ENCODE measurements at places on chromosomes 2 and 18.
A peak's percentile ranks its signal among the peaks of the same experiment; 100 is the strongest.

- DNase-seq = no peak
Measured at GRCh38 chr2:71922499-71923142, 225.0 kb downstream of the CYP26B1 start.

DNA sequence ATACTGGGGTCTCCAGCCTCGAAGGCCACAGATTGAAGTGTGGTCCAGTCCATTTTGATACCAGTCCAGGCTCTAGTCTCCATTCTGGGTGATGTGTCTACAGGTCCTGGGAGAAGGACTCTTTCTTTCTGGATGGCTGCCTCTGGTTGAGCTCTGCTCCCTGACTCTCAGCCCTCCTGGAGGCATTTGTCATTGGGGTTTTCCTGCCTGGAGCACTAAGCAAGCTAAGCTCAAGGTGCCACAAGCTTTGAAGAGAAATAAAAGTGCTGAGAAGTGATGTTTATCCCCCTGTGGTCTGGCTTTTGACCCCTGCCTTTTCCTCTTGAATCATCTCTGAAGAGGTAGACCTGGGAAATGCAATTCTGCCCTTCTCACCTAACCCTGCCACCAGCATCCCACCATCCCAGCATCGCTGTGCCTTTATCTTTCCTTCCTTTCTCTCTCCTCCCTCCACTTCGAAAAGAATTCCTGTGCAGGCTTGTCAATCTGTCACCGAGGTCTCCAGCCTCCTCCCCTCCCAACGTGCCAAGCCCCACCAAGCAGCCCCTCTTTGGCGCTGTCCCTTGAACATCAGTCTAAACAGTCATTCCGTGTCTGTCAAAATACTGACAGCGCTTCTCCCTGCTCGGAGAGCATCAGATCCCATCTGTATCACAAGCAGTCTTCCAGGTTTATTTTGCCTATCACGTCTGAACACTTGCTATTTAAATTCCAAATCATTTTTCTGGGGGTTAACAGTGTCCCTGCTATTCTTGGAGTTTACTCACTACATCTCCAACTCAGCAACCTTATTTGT, 334.6 kb upstream of the SLC14A2 start:
- no peak for DNase-seq

DNA sequence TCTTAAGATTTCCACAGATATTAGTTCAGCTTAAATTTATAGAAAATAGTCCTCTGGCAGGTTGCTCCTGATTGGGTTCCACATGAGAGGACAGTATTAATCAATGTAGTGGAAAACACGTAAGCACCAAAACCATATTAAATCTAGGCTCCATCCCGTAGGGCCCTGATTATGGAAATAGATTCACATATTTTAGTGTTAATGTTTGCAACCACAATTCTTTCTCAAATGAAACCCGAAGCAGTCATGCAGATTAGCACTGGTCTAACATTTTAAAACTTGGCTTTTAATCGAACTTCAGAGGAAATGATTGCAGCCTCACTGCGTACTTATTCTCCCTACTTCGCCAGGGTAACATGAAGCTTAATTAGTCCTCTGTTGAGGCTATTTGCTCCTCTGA, 60.9 kb downstream of the METTL4 start:
- no peak for DNase-seq

GRCh38 chr2:177056481-177056929, 156.1 kb upstream of the HNRNPA3 start:
- no peak for DNase-seq

DNA sequence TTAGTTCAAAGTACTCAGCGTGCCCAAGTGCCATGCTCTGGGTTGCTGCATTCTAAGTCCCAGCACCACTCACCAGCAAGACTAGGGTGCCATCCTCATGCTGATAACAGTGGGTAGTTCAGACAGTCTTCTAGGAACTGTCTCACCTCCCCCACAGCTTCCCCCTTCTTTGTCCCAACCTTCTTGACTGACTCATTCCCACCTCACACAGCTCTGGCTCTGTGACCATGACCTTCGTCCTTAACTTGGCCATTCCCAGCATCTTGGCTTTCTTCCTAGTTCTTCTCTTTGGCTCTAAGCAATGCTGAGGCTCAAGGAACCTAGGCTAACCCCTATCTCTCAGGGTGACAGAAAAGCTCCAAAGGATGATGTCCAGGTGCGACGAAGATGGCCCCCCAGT, 20.0 kb upstream of the CXCR4 start:
- DNase-seq = no peak

DNA sequence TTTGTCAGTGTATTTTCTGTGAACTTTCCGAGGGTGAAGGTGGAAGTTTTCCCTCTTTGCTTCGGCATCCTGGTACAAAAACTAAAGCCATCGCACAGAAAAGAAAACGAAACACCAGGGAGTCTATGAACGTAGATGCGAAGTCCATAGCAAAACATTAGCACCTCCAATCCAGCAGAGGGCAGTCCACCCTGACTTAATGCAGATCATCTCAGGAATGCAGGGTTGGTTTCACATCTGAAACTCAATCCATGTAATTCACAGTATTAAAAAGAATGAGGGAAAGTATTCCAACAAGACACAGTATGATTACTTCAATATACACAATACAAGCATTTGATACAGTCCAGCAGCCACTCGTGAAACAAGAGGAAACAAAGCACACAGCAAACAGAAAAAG, 70.8 kb downstream of the RTP5 start:
- DNase-seq = no peak

- DNase-seq = peak; percentile 31
Measured at GRCh38 chr2:64327510-64328414, 126.2 kb upstream of the LGALSL start.

DNA sequence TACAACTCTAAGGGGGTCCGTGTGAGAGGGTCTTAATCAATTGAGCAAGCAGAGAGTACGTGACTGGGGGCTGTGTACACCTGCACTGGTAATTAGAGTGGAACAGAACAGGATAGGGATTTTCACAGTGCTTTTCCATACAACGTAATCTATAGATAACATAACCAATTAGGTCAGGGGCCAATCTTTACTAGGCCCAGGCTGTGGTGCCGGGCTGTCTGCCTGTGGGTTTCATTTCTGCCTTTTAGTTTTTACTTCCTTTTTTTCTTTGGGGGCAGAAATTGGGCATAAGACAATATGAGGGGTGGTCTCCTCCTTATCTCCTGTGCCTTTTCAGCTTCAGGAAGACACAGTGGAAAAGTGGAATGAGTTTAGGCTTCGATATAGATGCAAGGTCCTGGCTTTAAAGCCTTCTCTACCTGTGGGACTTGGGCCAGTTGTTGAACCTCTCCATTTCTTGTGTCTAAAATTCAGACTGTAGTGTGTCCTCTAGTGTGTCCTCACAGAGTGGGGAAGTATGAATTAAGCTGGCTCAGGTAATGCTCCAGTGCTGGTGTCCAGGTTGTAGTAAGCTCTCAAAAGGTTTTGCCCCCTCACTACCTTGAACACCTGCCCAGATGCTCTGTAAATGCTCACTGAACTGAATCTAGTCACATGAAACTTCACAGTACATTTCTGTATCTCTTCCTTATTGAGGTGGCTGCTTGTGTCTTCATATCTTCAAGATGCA, 422.8 kb downstream of the SETBP1 start:
- no peak for DNase-seq

GRCh38 chr2:240369335-240369734, 66.1 kb upstream of the GPC1 start:
- no peak for DNase-seq

DNA sequence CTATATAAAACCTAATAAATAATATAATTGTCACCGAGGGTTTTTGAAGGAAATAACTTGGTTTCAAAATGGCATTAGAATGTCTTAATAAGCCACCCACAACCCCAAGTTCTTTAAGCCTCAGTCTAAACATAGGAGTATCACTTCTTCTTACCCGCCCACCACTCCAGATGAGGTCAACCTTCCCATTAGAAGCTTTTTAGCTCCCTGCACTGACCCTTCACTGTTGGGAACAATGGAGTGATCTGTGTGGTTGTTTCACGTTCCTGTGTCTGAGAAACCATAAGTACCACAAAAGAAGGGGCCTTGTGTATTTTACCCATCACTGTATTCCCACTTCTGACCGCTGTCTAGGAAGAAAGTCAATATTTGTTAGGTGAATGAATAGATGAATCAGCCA, 326.3 kb upstream of the ZNF521 start:
- no peak for DNase-seq

DNA sequence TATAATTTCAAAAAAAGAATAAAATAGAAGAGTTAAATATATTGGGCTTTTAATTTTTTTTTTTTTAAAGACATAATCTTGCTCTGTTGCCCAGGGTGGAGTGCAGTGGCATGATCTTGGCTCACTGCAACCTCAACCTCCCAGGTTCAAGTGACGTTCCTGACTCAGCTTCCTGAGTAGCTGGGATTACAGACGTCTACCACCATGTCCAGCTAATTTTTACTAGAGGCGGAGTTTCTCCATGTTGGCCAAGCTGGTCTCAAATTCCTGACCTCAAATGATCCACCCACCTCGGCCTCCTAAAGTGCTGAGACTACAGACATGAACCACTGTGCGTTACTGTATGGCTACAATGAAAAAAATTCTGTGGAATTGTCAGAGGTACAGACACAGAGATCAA, 98.1 kb upstream of the RGPD4 start:
- DNase-seq = no peak

GRCh38 chr2:84918430-84918829, 13.0 kb downstream of the TMSB10 start:
- DNase-seq = no peak

GRCh38 chr2:62340994-62341484, 145.1 kb downstream of the B3GNT2 start:
- DNase-seq = no peak

- no peak for DNase-seq
Measured at GRCh38 chr18:9323750-9324445, 10.7 kb upstream of the TWSG1 start.

DNA sequence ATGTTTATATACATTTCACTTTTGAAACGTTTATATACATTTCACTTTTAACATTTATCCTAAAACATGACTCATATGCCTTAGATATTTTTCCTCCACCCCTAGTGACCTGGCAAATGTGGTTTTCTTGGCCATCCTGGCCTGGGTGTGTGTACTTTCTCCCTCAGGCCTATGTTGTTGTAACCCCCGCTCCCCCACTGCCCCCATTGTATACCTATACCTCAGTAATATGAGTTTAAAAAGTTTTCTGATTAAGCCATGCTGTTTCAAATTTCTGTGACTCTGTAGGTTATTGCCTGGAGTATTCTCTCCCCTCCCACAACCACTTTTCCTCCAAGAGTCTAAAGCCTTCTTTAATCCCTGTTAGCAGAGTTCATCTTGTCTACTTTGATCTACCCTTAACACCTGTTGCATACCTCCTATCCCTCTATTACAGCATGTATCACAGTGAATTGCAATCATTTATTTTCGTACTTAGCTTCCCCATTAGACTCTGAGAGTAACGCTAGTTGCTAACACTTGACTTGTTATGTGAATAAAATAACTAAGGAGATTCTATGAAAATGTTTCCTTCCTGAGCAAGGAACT, 67.9 kb downstream of the LCLAT1 start:
- no peak for DNase-seq

GRCh38 chr2:72562451-72563153, 263.2 kb downstream of the EXOC6B start:
- DNase-seq = no peak

DNA sequence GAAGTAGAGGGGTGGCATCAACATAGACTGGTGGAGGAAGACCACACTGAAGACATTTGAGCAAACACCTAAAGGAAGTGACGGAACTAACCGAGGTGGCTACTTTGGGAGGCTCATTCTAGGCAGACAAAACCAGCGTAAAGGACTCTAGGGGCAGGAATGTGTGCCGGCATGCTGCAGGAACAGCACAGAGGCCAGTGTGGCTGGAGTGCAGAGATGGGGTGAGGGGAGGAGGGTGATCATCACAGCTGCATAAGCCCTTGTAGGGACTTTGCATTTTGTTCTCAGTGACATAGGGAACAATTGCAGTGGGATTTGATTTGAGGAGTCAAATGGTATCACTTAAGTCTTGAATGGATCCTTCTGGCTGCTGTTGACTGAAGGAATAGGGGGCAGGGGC, 253.5 kb downstream of the NCKAP5 start:
- DNase-seq = no peak

- DNase-seq = no peak
Measured at GRCh38 chr18:35038881-35039491, 2.2 kb upstream of the MAPRE2 start.

DNA sequence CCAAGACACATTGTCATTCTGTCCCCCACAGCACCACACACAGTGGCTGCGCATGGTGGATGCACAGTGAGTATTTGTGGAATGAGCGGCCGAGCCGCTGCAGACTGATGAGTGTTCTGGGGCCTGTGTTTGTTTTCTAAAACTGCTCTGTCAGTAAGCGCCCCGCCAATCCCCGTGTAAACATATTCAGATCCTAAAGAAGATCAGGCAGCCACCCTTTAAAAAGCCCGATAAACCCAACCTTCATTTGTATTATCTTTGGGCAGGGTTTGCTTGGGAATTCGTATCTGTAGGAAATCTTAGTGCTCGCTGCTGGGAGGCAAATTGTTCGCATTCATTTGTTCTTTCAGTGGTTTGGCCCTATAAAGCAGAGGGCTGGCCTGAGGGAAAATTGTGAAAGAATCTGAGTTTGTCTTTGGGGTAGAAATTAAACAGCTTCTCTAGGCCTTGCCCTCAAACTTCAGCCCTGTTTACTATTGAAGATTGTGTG, 68.6 kb downstream of the TGOLN2 start:
- no peak for DNase-seq

- DNase-seq = no peak
Measured at GRCh38 chr18:8586941-8587340, 22.3 kb upstream of the RAB12 start.

DNA sequence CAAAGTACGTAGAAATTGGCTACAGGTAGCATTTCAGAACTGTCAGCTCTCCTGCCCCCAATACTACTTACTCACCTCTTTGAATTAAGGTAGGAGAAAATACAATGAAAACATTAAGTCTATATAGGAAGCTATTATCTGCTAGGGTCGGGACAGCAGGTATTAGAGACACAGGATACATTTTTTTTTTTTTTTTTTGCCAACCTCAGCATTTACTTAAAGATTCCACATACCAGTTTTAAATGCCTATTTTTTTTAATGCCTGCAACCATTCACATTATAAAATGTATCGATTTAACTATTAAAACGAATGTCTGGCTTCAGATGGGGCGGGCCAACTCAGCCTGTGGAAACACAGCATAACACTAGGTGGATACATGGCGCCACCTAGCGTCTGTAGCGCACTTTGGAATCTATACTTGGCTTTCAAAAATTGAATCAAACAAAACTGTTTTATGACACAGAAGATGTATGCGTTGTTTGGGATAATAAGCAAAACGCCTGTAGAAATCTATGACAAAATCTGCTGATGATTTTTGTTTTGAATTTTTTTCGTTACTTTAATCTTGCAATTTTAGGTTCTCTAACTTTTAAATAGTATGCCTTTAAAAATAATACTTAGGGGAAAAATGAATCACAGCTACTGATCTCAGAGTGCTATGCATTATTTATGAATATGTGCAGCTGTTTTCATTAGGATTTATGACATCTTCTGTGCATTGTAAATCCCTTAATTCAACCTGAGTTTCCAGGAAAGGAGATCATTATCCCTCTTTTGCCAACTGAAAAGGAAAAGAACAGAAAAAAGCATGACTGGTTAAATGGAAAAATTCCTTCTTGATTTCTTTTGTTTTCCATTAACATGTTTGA, 261.0 kb downstream of the NYAP2 start:
- DNase-seq = peak; percentile 38

Measured in activated naive CD4-positive, alpha-beta T cell (primary cell).